ENCODE measurements at places on chromosomes 3 and 15. TPM values are rescaled to one million over a fixed set of nuclear protein-coding genes. Genes with fewer than 3 reads are reported as not detected.

DNA sequence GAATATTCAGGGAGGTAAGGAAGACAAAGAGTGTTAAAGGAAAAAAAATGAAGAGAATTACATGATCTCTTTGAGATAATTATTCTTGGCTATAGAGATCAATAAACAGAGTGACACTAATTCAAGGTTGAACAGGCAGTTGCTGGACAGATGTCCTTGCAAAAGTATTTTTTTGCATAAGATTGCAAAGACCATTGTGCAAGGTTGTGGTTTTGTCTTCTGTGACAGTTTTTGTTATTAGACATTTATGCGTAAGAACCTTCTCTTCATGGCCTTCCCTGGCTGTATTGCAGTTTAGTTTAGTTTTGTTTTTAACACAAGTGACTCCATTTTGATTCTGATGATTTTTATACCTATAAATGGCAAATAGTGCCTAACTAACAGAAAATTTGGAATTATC, 682.8 kb upstream of the ARPP21 start:
- DNase-seq = no peak

- DNase-seq = no peak
Observed at GRCh38 chr3:39361252-39361927, 21.8 kb upstream of the SLC25A38 start.

- DNase-seq = no peak
Observed at GRCh38 chr3:195040773-195041520, 230.0 kb downstream of the XXYLT1 start.

DNA sequence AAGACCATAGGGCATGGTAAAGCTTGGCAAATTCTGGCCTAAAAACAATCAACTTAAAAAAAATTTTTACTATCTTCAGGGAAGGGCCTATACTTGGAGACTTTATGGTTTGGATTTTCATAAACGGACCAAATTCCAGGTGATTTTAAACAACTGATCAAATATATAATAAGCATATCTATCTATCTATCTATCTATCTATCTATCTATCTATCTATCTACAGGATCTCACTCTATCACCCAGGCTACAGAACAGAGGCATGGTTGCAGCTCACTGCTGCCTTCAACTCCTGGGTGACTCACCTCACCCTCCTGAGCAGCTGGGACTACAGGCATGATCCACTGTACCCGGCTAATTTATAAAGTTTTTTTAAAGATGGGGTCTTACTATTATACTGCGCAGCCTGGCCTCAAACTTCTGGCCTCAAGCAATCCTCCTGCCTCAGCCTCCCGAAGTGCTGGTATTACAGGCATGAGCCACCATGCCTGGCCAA, 6.7 kb downstream of the SPPL2A start:
- DNase-seq = no peak

GRCh38 chr15:47542312-47542989, 174.9 kb upstream of the SEMA6D start:
- DNase-seq = no peak

GRCh38 chr3:107208796-107209195, 168.4 kb upstream of the CCDC54 start:
- DNase-seq = no peak

- no peak for DNase-seq
Observed at GRCh38 chr3:192953926-192954325, 36.3 kb upstream of the MB21D2 start.

GRCh38 chr3:175207361-175207760, 348.2 kb downstream of the NAALADL2 start:
- DNase-seq = no peak

- DNase-seq = no peak
Observed at GRCh38 chr3:12484983-12485327, 675 bp downstream of the TSEN2 start.

- no peak for DNase-seq
Observed at GRCh38 chr3:187013159-187013716, 82.9 kb downstream of the ST6GAL1 start.

- DNase-seq = no peak
Observed at GRCh38 chr3:124201786-124202185, 209.9 kb upstream of the ROPN1 start.

DNA sequence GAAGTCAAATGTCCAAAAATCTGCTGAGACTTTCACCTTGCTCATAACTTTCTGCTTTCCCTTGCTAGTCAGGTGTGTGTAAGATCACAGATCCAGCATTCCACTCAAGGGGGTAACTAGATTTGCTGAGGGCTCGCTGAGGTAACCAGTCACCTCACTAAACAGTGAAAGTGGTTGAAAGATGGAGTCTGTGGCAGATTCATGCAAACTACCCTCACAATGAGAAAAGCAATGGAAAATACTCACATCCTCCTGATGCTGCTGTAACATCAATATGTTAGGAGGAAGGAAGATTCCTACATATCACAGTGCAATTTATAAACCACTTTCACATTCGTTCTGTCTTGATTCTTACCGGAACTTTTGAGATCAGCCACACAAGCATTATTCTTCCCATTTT, 174.3 kb upstream of the BCL6 start:
- no peak for DNase-seq

GRCh38 chr3:115624901-115625300, 1.6 kb downstream of the GAP43 start:
- DNase-seq = no peak

UBE2E2 gene
- 40.2 TPM for total RNA-seq

SLC2A2 gene
- total RNA-seq = not detected

RGMA gene
- total RNA-seq = 8.1 TPM

MORC1 gene
- total RNA-seq = 0.31 TPM

TGM5 gene
- total RNA-seq = not detected

GOLGA8S gene
- not detected for total RNA-seq

CISH gene
- 0.16 TPM for total RNA-seq

MAPK6 gene
- total RNA-seq = 98.3 TPM

KLHDC8B gene
- 11.7 TPM for total RNA-seq

CHD2 gene
- total RNA-seq = 165 TPM

RTP1 gene
- total RNA-seq = not detected

NOX5 gene
- under 0.01 TPM for total RNA-seq

FBXW12 gene
- total RNA-seq = 2.5 TPM

SOX2 gene
- total RNA-seq = 78.0 TPM

ISLR2 gene
- total RNA-seq = 168 TPM

Measured in occipital lobe (tissue), 3 donors.